ENCODE measurements at places on chromosomes 3 and 15.
A peak's percentile ranks its signal among the peaks of the same experiment; 100 is the strongest.

DNA sequence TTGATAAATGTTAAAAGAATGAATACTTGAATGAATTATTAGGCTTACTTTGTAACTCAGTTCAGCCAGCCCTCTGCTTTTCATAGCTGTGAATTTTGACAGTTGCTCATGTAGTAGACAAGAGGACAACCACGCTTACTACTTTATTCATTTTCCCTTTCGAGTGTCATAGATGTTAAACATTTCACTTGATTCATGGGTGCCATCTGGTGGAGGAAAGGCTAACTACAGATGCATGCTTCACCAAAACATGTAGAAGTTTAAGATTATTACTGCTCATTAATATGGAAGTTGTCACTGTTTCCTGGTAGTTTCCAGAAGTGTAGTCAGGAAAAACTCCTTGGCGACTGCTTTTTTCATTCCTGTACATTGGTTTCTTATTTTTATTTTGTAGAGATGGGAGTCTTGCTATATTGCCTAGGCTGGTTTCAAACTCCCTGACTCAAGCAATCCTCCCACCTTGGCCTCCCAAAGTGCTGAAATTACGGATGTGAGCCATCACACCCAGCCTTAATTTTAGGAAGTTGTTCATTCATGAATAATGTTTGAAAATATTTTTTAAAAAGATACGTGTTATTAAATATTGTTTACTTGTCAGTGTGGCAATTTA is 163.2 kb downstream of the B3GALNT1 start:
- DNase-seq, result no peak

- DNase-seq, result no peak
These were observed 223.8 kb upstream of the LYSMD4 start for GRCh38 chr15:99956820-99957641.

DNA sequence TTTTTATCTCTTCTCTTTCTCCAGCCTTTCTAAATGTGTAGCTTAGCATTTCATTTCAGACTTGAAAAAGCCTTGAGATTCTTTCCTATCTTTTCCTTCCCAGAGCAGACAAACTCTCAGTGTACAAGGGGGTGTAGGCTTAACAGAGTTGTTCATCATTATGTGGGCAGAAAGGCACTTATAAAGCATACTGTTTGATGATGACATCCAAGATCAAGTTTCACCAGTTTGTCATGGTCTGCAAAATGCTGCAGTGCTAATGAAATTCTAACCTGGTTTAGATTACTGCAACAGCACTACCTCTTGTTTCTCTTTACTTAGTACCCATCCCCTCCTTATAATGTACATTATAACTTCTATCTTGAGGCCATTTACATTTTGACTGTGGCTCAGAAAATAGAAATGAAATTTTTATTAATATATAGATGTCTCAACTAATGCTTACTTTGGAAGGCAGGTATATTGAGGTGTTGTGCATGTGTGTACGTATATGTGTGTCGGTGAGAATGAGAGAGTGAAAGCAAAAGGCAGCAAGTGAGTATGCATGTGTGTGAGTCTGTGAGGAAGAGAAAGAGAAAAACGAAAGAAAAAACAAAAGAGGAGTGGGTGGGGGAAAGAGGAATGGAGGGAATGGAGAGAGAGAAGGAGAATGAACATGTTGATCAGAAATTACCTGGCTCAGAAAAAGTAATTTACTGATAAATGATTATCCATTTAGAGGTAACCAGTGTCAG is 1043.6 kb downstream of the TUSC7 start:
- DNase-seq, result peak; percentile 9

DNA sequence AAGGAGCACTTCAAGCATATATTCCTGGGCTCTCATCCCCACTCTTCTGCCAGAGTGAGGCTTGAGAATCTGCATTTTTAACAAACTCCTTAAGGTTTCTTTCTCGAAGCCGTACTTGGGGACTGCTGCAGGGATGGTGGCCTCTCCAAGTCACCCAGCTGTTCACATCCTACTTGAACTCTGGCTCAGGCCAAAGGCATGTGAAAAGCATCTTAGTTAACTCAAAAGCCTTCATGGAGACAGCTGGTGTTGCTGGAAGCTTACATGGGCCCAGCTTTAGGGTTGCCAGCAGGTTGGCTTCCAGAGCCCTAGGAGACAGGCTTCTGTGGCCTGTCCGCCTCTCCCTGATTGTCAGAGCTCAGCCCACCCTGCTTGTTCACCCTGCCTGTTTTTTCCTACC is 139.2 kb downstream of the THSD4 start:
- no peak for DNase-seq

DNA sequence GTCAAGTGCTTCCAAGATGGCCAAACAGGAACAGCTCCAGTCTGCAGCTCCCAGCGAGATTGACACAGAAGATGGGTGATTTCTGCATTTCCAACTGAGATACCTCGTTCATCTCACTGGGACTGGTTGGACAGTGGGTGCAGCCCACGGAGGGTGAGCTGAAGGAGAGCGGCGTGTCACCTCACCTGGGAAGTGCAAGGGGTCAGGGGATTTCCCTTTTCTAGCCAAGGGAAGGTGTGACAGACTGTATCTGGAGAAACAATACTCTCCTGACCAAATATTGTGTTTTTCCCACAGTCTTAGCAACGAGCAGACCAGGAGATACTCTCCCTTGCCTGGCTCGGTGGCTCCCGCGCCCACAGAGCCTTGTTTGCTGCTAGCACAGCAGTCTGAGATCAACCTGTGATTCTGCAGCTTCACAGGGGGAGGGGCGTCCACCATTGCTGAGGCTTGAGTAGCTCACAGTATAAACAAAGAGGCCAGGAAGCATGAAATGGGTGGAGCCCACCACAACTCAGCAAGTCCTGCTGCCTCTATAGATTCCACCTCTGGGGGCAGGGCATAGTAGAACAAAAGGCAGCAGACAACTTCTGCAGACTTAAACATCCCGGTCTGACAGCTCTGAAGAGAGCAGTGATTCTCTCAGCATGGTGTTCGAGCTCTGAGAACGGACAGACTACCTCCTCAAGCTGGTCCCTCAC is 293.5 kb upstream of the SUCLG2 start:
- no peak for DNase-seq

GRCh38 chr3:30779686-30780287 is 114.7 kb downstream of the GADL1 start:
- peak; percentile 16 for DNase-seq
